ENCODE measurements at places on chromosomes 7 and 10. TPM values are rescaled to one million over a fixed set of nuclear protein-coding genes. Genes with fewer than 3 reads are reported as not detected.

OR6B1 gene
- not detected for total RNA-seq

CALCR gene
- total RNA-seq: 0.11 TPM

DYNC1I1 gene
- total RNA-seq: 6.6 TPM

CACNB2 gene
- 6.7 TPM for total RNA-seq

FBXO24 gene
- total RNA-seq: 0.67 TPM

MAGI2 gene
- 31.1 TPM for total RNA-seq

PRPS1L1 gene
- total RNA-seq: not detected

CDNF gene
- total RNA-seq: 2.6 TPM

SLC26A3 gene
- not detected for total RNA-seq

CC2D2B gene
- 2.0 TPM for total RNA-seq

CLIP2 gene
- 4.4 TPM for total RNA-seq

MSMB gene
- total RNA-seq: not detected

GRCh38 chr7:149196151-149196704, 882 bp downstream of the ZNF282 start:
- H3K4me1 ChIP-seq: peaks cover 19% of the 10 kb centered on the region
- H3K36me3 ChIP-seq: peaks cover 27% of the 10 kb centered on the region
- peak overlapping the region; percentile 70 for H3K27ac ChIP-seq
- peak; percentile 12 for DNase-seq

DNA sequence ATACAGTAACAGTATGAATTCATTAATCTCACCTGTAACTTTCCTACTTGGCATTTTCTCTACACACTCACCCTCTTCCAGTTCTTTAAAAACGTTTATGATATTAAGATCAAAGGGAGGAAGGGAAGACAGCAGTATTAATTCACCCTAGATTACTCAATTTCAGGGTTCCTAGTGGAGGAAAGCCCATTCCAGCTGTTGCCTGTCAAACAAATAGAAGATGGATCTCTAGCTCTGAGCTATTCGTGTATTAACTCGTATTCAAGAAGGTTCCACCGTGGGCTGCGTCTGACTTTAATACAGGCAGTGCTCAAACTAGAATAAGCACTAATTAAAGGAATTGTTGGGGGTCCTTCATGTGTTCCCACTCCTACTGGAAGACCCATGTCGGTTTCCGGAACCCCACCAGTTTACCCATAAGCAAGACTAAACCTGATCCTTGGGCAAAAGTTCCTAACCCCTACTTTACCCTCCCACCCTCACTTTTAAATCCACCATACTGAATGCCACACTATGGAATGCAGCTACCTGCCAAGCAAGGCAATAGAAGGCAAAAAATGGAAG, 2.1 kb downstream of the NANOS1 start:
- H3K4me3 ChIP-seq: no peak overlapping the region
- peaks cover 9% of the 10 kb centered on the region for H3K4me1 ChIP-seq
- H3K36me3 ChIP-seq: peaks cover 26% of the 10 kb centered on the region
- no peak for DNase-seq
- H3K27ac ChIP-seq: no peak overlapping the region

DNA sequence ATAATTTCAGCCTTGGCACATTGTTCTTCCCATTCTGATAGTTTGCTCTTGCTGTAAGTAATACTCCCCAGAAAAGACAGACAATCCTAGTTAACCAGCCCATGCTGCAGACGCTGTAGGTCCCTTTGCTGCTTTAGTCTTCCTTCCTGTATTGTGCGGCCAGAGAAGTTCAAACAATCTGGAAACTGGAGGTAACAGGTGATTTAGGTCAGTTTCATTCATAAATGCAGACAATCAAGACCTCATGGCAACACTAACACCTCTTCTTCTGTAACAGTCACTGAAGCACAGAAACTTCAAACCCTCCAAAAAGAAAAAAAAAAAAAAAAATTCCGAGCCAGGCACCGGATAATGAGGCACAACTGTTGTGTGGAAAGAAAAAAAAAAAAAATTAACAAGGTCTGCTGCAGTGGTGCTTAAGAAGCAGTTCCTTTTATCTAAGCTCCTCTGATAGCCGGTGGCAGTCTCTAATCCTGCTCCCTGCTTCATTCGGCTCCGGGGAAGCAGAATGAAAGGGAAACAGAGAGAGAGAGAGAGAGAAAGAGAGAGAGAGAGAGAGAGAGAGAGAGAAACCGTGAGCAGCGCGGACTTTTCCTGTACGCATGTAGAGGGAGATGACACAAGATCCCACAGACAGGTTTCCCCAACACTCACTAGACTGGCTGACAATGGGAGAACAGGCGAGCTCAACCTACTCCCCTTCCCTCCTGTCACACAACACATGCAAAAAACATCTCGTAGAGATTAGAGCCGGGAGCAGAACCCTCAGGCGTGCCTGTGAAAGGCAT, at the start of gene SEMA3A:
Gene SEMA3A (minus strand): TSS at position 306 of the 788 bp plus-strand sequence. CDS start 203 bp downstream, at position 103.
- H3K27me3 ChIP-seq: no peaks in the 10 kb centered on the region
- H3K4me1 ChIP-seq: no peaks in the 10 kb centered on the region
- peak within 1 kb of the TSS; percentile 17 for H3K4me3 ChIP-seq
- peak; percentile 17 for DNase-seq
- no peaks in the 10 kb centered on the region for H3K36me3 ChIP-seq

- H3K27ac ChIP-seq: no peak overlapping the region
- H3K36me3 ChIP-seq: no peaks in the 10 kb centered on the region
- H3K4me1 ChIP-seq: no peaks in the 10 kb centered on the region
Measured at GRCh38 chr7:156545979-156546378, 94.6 kb upstream of the RNF32 start.

GRCh38 chr10:94274142-94274787, 88.5 kb downstream of the NOC3L start:
- peaks cover 30% of the 10 kb centered on the region for H3K4me1 ChIP-seq
- H3K36me3 ChIP-seq: no peaks in the 10 kb centered on the region
- H3K27ac ChIP-seq: peak overlapping the region; percentile 69
- no peaks in the 10 kb centered on the region for H3K27me3 ChIP-seq
- no peak overlapping the region for H3K4me3 ChIP-seq

DNA sequence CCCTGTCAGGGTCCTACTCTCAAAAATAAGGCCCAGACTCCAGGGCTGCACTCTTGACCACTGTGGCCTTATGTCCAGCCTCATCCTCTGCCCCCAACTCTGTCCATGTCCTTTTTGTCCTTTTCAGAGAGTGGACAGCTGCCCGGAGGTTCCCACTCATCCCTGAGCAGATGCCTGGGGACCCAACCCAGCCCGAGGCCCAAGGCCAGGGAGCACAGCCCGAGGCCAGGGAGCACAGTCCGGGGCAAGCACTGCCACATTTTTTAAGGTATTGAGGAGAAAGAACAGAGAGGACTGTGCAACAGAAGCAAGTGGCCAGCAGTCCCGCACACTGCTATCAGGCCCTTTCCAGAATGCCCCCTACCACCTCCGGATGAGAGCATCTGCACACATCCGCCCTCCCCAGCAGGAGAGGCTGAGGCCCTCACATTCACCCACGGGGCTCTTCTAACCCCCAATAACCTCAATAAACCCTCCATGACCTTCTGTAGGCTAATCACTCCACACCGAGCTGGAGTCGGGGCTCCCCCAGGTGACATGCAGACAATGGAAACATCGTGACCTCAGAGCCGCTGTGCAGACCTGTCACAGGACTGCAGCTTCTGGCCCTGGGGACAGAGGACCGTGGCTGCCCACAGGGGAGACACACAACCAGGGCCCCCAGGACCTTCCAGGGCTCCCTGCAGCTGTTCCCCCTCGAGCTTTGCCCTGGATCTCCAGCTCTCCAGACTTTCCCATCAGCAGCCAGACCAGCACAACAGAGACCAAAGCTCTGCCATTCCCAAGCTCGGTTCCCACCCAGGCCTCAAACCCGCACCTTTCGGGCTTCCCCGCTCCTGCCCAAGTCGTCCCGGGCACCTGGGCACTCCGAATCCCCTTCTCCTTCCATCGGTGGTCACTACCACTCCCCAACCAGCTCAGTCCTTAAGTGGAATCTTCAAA, 51.4 kb downstream of the CAMK2B start:
- no peak overlapping the region for H3K4me3 ChIP-seq
- no peaks in the 10 kb centered on the region for H3K27me3 ChIP-seq
- H3K27ac ChIP-seq: peak overlapping the region; percentile 57

DNA sequence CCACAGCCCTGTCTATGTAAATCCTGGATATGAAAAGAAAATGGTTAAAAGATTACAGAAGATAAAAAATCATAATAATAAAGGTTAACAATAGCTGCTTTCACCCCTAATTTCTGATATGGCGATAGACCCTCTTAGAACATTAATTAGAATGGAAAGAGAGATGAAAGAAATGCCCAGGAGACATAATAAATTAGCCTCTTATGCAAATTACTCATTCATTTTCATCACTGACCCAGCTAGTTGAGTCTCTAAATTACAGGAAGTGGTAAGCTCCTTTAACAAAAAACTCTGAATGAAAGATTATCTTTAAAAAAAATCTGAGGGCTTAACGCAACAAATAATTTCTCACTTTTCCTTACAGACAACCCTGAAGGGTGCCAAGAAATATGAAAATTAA, 12.4 kb downstream of the GFRA1 start:
- no peak for DNase-seq
- H3K4me1 ChIP-seq: no peaks in the 10 kb centered on the region
- H3K36me3 ChIP-seq: no peaks in the 10 kb centered on the region
- no peak overlapping the region for H3K4me3 ChIP-seq
- no peak overlapping the region for H3K27ac ChIP-seq
- H3K27me3 ChIP-seq: no peaks in the 10 kb centered on the region

DNA sequence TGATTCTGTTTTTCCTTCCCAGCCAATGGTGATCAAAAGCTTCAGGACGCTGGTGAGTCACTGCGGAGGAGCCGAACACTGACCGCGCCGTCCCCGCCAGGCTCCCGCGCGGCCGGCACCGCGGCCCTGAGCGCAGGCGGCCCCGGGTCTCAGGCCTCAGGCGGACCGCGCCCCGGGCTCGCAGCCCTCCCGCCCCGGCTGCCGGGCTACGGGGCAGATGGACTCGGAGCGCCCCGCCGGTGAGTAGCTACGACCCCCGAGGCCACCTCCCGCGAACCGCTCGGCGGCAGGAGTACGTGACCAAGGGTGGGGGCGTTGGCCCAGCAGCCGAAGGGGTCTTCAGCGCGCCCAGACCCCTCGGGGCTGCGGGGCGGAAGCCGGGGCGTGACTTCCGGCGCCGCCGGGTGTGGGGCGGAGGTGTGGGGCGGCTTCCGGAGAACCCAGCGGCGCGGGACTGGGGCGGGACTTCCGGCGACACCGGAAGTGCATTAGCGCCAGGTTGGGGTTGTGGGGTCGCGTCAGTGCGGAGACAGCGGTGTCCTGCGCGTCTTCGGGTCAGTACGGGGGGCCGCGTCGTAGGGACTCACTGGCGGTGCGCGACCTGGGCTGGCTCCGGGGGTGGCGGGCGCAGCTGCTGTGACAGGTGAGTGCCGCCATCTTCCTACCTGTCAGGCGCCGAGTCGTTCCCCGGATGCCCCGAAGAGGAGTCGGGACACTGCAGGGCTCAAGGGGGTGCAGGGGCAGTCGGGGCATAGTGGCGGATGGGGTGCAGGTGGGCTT, at the start of gene WDR37:
Gene WDR37 (plus strand): TSS at position 60 of the 780 bp plus-strand sequence. CDS start 15,771 bp downstream, outside the sequence.
- peak within 1 kb of the TSS; percentile 98 for H3K27ac ChIP-seq
- no peaks in the 10 kb centered on the region for H3K36me3 ChIP-seq
- H3K4me3 ChIP-seq: peak within 1 kb of the TSS; percentile 81
- no peaks in the 10 kb centered on the region for H3K27me3 ChIP-seq

DNA sequence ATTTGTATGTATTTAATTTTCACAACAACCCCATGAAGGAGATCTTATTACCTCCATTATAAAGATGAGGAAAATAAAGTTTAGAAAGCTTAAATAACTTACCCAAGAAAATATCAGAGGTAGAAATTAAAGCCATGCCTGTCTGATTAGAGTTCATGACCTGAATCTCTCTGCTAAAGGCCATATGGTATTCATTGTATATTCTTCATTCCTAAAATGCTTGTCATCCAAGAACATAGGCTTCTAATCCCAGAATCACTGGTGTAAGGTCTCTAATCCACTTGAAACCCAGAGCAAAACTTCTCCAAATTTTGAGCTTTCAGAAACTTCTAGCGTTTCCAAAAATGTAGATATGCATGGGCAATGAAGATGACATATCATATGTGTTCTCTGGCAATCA, 72.3 kb upstream of the YAE1 start:
- no peak overlapping the region for H3K4me3 ChIP-seq
- H3K4me1 ChIP-seq: no peaks in the 10 kb centered on the region
- no peak for DNase-seq
- H3K27me3 ChIP-seq: no peaks in the 10 kb centered on the region
- no peaks in the 10 kb centered on the region for H3K36me3 ChIP-seq
- no peak overlapping the region for H3K27ac ChIP-seq

- no peaks in the 10 kb centered on the region for H3K4me1 ChIP-seq
- no peak overlapping the region for H3K27ac ChIP-seq
- H3K4me3 ChIP-seq: no peak overlapping the region
- no peak for DNase-seq
Measured at GRCh38 chr7:66609176-66609575, 19.5 kb upstream of the KCTD7 start.

DNA sequence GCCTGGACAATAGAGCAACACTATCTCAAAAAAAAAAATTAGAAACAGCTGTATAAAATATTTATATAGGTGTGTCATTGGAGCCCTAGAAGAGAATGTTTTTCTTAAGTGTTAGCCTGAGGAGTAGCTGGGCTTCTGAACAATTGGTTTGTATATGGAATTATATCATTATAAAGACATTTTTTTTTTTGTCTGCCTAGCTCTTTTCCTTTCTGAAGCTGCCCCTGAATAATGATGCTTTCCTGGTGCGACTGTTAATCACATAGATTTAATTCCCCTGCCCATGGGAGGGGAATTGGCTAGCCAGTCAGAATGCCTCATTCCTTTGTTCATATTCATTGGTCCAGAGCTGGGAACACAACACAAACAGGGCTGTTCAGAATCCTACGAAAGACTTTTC, 13.9 kb upstream of the ABCC2 start:
- H3K27ac ChIP-seq: no peak overlapping the region
- no peaks in the 10 kb centered on the region for H3K27me3 ChIP-seq
- no peaks in the 10 kb centered on the region for H3K4me1 ChIP-seq
- no peak for DNase-seq
- H3K4me3 ChIP-seq: no peak overlapping the region

GRCh38 chr7:98458090-98458875, 57.4 kb upstream of the BAIAP2L1 start:
- no peak overlapping the region for H3K27ac ChIP-seq
- no peaks in the 10 kb centered on the region for H3K4me1 ChIP-seq
- H3K36me3 ChIP-seq: no peaks in the 10 kb centered on the region
- no peak overlapping the region for H3K4me3 ChIP-seq

- DNase-seq: no peak
- H3K27ac ChIP-seq: no peak overlapping the region
- no peaks in the 10 kb centered on the region for H3K4me1 ChIP-seq
- no peak overlapping the region for H3K4me3 ChIP-seq
Measured at GRCh38 chr10:23399701-23400144, 39.2 kb upstream of the OTUD1 start.

DNA sequence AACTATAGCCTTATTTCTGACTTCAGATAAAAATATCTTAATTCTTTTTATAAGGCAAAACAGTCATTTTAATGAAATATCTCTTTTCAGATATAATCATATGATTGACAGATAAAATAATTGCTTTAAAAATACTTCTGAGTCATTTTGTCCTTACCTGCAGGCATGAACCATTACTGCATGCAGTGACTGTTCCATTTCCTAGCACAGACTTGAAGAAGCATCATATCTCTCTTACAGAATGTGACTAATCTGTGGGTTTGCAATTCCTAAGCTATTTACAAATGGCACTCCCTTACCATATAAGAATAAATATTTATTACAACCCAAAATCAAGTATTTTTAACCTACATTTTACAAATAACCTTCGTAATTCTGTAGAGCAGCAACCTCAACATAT, 120.7 kb downstream of the SRPK2 start:
- no peaks in the 10 kb centered on the region for H3K36me3 ChIP-seq
- no peak for DNase-seq
- H3K4me3 ChIP-seq: peak overlapping the region; percentile 32
- no peaks in the 10 kb centered on the region for H3K27me3 ChIP-seq
- H3K4me1 ChIP-seq: peaks cover 16% of the 10 kb centered on the region

GRCh38 chr10:6478722-6479121, 101.4 kb downstream of the PRKCQ start:
- no peak for DNase-seq
- no peak overlapping the region for H3K4me3 ChIP-seq
- no peak overlapping the region for H3K27ac ChIP-seq
- H3K36me3 ChIP-seq: peaks cover 6% of the 10 kb centered on the region
- H3K4me1 ChIP-seq: peaks cover 11% of the 10 kb centered on the region

Data from thyroid gland (tissue), 4 donors.